ENCODE measurements at places on chromosomes 4 and X.

GRCh38 chr4:74624351-74625151 lies 169.8 kb downstream of the BTC start:
- DNase-seq, result peak; percentile 45

GRCh38 chr4:99179626-99180025 lies 35.5 kb upstream of the ADH4 start:
- no peak for DNase-seq

DNA sequence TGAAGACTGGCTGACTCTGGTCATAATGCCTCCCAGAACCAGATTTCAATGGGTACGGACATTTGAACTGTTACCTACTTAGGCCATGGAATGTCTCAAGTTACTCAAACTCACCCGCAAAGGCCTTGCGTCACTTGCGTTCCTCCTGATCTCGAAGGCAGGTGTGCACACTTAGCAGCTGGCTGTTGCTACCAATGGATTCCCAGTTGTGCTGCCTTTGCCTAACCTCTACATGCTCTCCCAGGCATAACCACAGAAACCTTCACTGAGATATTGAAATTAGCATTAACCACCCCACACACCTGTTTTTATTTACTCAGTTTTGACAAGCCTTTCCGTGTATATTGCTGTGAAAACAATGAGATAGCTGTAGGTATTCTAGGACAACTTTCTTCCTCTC lies 2.8 kb downstream of the ERVMER34-1 start:
- no peak for DNase-seq

DNA sequence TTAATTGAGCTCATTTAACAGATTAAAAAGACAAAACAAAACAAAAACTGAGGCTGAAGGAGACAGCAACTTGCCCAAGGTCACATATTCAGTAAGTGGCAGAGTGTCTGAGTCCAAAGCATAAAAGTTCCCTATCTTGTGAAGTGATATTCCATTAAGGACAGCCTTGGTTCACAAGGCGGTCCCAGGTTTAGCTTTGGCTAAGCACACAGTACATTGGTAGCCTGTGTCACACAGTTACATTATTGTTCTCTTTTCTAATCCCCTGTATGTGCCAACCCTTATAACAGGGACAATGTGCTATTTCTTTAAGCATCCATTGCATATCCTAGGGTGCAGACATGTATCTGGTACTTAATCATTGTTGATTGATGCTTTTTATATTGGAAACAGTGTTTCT lies 139.9 kb downstream of the NPNT start:
- no peak for DNase-seq

DNA sequence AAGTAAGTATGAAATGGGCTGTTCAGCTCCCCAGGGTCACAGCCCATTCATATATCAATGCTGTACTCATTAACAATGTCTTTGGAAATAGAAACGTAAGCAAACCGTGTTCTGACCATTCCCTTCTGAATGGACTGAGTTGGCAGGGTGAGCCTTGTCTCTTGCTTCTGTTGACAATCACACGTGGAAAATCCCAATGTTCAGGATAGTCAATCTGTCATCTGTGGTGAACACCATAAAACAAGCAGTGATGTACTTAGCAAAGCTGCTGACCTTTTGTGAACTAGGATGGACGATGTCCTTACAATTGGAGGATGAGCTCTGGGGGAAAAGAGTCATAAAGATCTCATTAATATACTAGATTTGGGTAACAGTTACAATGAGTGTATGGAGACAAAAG lies 109.6 kb upstream of the PAQR3 start:
- no peak for DNase-seq

DNA sequence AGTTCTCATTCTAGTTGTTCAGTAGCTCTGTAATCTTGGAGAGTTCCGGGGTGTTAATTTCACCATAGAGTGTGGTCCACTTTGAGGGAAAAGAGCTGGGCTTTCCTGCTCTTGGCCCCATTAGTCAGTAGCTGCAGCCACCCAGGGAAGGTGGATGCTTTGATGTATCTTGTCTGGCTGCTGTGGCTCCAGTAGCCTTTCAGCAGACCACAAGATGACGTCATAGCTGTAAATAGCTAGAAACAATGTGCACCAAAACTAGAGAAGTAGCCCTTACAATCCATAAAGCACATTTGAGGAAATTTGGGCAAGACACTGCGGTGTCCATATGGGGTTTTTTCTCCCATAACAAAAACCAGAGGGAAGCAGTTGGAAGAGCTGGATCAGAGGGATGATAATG lies 32.9 kb upstream of the PRPS2 start:
- DNase-seq, result no peak

DNA sequence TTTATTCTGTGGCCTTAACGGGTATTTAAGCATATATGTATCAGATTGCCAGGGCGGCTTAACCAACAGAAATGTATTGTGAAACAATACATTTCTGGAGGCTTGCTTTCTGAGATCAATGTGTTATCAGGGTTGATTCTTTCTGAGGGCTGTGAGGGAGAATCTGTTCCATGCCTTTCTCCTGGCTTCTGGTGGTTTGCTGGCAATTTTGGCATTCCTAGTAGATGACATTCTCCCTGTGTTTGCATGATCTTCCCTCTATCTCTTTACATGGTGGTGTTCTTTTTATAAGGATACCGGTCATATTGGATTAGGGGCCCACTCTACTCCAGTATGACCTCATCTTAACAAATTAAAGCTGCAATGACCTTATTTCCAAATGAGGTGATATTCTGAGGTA lies 16.9 kb upstream of the CEP135 start:
- DNase-seq, result no peak

- DNase-seq, result no peak
Measured at GRCh38 chrX:68681443-68681941, 34.0 kb downstream of the STARD8 start.

GRCh38 chr4:38529189-38530115 lies 134.5 kb upstream of the KLF3 start:
- DNase-seq, result peak; percentile 85

DNA sequence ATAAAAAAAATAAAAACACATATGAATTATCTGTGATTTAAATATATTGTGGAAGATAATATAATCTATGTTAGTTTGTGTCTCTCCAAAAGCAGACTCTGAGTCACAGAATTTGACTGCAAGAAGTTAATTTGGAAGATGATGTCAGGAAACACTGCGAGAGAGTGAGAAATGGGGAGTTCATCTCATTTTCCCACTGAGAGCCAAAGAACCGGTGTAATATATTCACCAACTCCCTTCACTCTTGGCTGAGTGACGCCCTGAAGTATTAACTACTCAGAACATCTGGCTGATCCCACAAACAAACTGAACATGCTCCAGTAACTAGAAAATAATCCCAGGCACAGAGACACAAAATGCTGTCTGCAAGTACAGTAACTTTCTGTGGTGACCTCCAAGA lies 345.8 kb upstream of the SPANXN1 start:
- no peak for DNase-seq

GRCh38 chrX:153806999-153807575 lies 12.6 kb downstream of the SSR4 start:
- no peak for DNase-seq

DNA sequence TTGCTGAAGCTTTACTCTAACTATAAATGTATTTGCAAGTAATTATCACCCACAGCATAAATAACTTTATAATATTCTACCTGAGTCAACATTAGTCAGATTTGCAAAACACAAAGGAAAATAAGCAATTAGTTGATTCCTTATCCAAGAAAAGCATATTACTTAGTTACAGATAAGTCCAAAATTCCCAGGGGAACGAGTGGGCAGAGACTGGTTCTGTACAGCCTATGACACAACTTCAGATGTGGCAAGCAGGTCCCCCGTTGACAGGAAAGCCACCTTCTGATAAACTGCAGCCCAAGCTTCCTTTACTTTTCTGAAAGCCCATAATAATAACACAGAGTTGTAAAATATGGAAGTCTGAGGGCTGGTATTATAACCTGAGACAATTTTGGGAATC lies 62.4 kb upstream of the NDP start:
- no peak for DNase-seq

- peak; percentile 8 for DNase-seq
Measured at GRCh38 chr4:109406337-109406931, 27.2 kb upstream of the SEC24B start.

- DNase-seq, result no peak
Measured at GRCh38 chr4:94498502-94498901, 46.8 kb downstream of the PDLIM5 start.

GRCh38 chr4:153733751-153734448 lies 25.9 kb downstream of the RNF175 start:
- no peak for DNase-seq

- DNase-seq, result peak; percentile 69
Measured at GRCh38 chr4:55321707-55322264, 24.3 kb upstream of the SRD5A3 start.

DNA sequence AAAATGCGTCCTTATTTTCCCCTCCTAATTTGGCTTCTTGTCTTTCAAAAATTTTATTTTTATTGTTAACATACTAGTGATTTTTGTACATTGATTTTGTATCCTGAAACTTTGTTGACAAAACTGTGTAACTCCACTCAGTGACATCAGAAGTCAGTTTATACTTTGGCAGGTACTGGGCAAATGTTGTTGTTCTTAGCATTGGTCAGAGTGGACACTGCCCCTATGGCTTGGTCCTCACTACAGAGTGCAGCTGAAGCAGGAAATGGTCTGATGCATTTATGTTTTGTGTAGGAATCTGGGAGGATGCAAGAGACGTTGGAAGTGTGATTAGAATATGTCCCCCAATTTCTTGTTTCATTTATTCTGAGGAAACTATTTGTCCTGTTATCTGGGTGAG lies 205.5 kb upstream of the CENPE start:
- DNase-seq, result no peak

GRCh38 chrX:30196322-30196721 lies 19.0 kb upstream of the MAGEB2 start:
- DNase-seq, result no peak

DNA sequence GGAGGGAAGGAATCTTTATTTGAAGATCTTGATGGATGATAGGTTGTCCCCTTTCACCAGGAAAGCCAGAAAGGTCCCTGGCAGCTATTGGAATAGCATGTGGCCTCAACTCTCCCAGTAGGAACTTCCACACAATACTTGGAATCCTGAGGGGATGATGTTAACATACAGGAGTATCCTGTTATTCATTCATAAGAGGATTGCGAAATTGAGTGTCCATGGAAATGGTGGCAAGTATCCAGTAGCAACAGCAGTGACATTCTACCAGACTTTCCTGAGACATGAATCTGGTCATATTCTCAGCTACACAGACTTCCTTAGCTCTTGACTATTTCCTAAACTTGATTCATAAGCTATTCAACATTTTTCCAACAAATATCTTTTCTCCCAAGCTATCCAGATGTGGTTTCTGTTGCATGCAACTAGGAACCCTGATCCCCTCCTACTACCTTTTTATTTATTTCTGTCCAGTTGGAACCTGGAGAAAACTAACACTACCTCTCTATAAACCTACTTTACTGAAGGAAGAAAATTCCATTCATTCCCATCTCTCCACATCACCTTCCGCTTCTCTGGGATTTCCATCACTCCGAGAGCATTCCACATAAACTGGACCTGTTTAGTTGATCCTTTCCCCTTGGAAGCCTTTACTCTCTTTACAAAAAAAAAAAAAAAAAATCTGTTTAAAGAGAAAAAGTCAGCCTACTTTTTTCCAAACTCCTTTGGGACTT lies 101.8 kb downstream of the ANXA5 start:
- DNase-seq, result no peak

DNA sequence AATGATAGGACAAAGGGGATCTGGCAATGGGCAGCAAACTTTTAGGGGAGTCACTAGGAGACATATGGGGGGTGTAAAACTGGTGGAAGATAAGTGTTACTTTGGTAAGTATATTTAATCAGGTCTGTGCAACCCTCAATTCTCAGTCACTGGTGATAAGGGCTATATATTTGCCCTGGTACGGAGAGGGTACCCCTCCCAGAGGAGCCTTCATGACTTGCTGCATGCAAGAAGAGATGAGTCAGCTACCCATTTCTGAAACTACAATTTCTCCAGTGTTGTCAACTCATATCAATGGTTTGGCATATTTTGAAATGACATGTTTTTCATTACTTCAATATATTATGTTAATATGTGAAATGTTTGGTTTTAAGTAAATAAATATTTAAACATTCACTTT lies 14.3 kb downstream of the SMARCAD1 start:
- DNase-seq, result no peak

DNA sequence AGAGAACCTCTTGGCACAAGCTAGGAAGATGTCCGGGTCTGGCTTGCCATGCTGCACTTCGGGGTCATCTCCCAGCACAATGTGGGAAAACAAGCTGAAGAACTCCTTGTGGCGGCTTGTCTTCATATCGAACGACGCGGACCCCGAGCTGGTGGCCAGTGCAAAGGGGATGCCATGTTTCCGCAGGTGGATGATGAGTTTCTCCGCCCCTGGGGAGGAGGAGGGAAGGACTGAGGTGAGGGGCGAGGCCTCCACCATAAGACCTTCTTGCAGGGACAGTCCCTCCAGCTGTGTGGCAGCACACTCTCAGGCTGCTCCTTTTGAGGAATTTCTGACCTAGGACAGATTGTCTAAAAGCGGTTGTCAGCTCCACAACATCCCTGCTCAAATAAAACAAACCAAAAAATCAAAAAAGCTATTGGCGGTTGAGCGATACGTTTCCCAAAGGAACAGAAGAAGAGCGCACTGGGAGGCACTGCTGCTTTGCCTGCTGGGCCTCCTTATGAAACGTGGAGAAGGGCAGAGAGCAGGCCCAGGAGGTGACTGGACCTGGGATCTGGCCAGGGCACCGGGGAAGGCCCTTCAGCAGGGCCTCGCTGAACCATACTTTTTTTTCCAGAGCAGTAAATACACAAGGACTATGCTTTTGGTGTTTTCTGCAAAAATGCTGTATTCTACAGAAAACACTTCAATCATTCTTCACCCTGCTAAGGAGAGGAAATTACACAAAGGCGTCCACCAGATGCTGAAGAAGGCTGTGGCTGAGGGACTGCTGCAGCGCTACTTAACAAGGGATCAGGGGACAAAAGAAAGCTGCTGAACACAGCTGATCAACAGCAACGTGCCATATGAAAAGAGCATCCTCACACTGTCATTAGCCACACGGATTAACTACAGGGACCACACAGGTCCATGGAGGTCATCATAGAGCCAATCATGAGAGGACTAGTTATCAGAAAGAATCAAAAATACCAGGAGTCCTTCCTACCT lies 70.0 kb upstream of the STS start:
- no peak for DNase-seq

GRCh38 chrX:19875050-19875431 lies 12.4 kb downstream of the SH3KBP1 start:
- no peak for DNase-seq
